ENCODE measurements at places on chromosomes 4 and X.

GRCh38 chr4:10662937-10663336 lies 21.6 kb downstream of the CLNK start:
- no peak for DNase-seq

- DNase-seq: no peak
Observed at GRCh38 chr4:52312722-52313121, 261.6 kb downstream of the SPATA18 start.

- no peak for DNase-seq
Observed at GRCh38 chrX:50536955-50537354, 66.3 kb upstream of the DGKK start.

- peak; percentile 11 for DNase-seq
Observed at GRCh38 chr4:88107406-88108107, 50.9 kb downstream of the ABCG2 start.

GRCh38 chr4:3677748-3678070 lies 88.5 kb upstream of the ADRA2C start:
- no peak for DNase-seq

DNA sequence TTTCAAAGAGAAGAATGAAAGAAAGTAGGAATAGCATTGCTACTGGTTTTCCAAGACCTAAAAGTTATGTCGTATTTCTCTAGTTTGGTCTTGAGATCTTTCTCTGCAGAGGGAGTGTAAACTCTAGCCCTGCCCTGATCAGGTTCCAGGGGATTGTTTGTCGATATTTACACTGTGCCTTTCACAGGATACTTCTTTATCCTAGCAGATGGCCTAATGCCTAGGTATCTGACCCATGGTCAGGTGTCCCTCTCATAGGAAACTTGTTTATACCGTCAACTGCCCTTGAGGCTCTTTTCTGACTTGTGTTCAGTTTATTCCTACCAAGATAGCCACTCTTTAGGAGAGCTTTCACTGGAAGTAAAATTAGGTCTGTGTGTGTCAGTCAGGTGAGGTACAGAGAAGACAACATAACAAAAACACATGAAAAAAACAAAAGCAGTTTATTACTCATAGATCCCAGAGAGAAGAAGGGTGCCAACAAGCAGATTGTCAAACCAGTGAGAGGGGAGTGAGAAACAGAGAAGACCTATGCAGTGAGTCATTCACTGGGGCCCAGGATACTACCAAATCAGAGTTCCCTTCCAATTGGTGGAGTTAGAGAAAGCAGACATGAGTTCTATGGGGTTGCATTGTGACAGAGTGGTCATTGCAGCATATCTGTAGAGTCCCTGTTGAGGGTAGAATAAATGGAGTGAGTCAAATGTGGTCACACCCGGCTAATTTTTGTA lies 40.6 kb upstream of the THOC2 start:
- DNase-seq: no peak

GRCh38 chr4:109195646-109196045 lies 106.8 kb downstream of the COL25A1 start:
- no peak for DNase-seq

DNA sequence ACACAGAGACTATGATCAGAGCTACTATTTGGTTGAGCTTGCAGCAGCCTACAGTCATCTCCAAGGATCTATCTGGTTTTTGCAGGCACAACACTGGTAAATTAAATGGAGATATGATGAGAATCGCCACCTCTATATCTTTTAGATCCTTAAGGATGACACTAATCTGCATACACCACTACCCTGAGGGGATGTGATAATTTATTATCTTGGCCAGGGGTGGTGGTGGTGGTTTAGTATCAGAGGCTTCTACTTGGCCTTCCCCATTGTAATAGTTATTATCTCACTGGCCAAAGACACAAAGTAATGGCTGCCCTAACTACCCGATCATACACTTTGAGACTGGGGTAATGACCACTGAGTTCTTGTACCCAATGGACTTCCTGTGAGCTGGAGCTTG lies 21.2 kb downstream of the CCDC160 start:
- DNase-seq: no peak

DNA sequence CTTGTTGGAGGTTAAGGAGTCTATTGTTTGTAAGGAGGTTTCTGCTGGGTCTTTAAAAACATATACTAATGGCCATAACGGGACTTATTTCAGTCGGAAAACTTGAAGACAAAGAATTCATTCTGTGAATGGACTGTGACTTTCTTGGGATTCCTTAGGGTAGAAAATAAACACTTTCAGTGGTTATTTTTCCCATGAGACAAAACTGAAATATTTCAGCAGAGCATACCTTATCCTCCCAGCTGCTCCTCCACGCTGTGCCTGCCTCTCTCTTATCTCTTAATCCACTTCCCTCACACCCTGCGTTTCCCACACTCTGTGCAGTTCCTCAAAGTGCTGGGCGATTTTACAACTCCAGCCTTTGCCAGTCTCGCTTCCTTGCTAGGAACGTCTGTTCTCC lies 47.1 kb upstream of the SORBS2 start:
- no peak for DNase-seq

DNA sequence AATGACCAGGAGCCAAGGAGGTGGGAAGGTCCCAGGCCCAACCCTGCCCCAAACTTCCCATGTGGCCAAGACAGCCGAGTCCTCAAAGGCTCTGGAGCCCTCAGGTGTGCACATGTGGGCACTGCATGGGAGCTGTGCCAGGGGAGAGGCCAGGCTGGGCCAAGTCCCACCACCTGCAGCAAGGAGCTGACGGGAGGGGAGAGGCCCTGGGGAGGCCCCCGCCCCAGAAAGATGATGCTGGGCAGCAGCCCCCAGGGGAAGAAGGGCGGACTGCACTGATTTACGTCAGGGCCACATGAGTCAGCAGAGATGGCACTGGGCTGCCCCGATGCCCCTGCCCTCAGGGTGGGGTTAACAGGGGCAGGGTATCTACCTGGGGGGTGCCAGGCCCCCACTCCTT lies 1.4 kb downstream of the L1CAM start:
- peak; percentile 12 for DNase-seq

GRCh38 chr4:151807220-151807619 lies 46.4 kb upstream of the GATB start:
- DNase-seq: no peak

DNA sequence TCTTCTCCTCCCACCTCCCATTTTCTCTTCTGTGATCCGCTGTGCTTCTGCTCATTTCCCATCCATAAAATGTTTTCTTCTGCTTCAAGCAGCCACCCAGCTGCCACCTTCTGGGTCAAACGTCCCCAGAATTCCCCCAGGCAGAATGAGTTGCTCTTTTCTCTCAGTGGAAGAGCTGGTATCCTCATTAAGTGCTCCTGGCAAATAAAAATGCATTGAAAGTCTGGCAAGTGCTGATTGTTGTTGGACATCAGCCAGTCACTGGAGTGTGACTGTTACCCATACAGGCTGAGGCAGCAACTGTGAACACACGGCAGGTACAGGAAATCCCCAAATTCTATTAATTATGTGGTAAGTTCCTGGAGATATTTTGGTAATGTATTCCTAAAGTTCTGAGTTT lies 52.6 kb downstream of the LIMCH1 start:
- DNase-seq: no peak

GRCh38 chr4:121877041-121877773 lies 6.9 kb upstream of the BBS7 start:
- DNase-seq: no peak

DNA sequence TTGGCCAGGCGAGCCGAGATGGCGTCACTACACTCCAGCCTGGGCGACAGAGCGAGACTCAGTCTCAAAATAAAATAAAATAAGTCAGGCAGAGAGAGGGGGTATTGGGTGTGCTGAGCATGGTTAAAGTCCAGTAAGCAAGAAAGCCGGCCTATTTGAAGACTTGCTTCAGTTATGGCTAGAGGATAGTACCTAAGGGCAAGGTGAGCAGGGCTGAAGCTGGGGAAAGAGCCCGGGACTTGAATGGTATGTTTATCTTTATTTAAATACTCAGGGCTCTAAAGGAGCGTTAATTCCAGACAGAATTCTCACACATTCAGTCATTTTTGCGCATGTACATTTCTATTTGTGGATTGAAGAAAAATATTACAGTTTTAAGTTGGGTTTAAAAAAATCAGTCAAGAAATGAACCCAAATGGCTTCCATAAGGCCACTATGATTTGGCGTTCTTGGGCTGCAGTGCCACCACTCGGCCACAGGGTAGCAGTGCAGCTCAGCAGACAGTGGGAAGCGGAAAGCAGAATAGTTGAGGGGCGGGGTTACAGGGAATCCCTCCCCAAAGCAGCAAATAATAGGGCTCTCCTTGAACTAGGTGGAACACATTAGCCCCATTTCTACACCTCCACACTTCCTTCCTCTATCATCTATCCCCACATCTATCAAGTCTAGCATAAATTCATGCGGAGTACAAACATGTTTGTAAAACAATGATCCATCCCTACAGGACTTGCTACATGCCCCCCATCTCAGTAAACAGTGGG lies 37.2 kb upstream of the SH3D19 start:
- DNase-seq: peak; percentile 85

DNA sequence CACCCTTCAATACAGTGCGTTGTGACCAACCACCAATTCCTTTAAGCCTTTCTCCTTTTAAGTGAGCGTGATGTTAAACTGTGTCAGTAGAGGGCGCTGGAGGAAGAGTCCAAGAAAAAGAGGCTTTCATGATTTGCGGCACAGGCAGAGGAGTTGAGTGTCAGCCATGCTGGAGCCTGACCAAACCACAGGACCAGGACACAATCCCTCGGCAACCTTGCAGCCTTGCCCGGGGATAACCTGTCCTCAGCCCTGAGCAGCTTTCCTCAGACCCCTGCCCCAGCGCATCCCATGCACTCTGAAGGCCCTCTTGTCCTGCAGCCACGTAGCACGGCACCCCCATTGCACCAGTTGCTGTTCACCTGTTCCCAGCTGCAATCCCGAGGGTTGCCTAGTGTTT lies 53.5 kb upstream of the SMIM31 start:
- DNase-seq: peak; percentile 26

All from ACHN (cell line).